HuH-7 (cell line): ENCODE measurements at places on chromosomes 4 and X.

- DNase-seq, result no peak
Observed at GRCh38 chrX:18173494-18174180, 47.0 kb downstream of the BEND2 start.

DNA sequence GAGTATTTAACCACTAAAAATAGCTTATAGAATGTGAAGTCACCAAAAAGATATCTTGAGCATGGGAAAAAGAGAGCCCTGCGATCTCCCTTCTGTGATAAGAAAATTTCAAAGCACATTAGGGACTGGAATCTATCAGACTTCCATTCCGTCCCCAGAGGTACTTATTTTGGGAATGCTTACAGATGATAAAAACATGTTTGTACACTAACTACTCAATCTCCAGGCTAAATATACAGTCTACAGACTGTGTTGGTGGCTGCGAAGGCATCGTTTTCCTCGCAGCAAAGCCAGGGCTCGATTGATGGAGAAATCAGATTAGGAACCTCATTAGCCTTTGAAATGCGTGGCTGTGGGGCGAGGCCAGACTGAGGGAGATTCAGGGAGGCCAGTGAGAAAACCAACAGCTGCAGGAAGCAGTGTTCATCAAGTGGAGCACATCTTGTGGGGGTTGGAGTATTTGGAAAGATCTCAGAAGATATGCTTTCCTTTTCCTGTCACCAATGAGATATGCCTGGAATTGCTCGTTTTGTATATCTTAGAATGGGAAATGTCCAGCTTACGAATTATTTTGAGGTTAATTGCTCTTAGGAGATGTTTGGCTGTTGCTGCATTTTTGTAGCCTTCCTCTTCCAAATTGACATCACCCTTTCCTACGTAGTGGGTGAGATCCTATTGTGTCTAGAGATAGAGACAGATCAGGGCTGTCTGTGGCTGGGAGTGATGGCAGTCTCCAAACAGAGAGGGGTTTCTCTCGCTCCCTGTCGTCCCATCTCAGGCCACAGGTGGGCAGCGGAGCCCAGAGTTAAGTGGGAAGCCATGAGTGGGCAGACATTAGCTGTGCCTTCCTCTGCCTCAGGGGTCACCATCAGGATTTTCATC is 224.9 kb upstream of the FAT1 start:
- DNase-seq, result no peak

- DNase-seq, result no peak
Observed at GRCh38 chr4:82706349-82707000, 92.1 kb downstream of the SCD5 start.

DNA sequence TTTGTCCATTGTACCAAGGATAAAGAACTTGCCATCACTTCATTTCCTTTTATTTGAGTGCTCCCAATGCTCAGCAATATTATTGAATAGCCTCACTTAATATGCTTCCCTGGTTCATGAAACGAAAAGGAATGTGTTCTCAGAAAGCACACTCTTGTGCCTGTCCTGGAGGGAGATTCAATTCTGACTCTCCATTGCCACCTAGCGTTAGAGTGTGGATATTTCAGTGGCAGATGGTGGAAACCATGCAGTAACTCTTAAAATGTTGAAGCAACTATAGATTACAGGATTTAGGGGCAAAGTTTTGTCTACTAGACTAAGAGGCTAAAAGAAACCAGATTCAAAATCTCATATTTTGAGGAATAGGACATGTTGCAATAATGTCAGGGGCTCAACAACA is 36.0 kb downstream of the GAB3 start:
- peak; percentile 26 for DNase-seq

DNA sequence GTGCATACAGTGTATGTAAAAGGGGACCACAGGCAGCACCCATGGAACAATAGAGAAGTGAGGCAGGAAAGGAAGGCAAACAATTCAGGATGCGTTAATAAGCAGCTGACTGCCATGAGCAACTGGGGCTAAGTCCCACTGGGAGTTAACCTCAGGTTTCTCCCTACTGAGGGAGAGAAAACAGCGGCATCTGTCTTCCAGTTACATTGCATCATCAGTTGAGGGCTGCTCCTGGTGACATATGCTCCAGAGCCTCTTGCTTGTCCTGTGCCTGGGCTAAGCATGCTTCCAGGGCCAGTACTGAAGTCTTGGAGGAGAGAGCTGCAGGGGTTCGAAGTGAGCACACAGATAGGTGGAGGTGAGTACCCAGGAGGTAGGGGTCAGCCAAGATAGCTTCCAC is 24.3 kb downstream of the RAI2 start:
- no peak for DNase-seq

DNA sequence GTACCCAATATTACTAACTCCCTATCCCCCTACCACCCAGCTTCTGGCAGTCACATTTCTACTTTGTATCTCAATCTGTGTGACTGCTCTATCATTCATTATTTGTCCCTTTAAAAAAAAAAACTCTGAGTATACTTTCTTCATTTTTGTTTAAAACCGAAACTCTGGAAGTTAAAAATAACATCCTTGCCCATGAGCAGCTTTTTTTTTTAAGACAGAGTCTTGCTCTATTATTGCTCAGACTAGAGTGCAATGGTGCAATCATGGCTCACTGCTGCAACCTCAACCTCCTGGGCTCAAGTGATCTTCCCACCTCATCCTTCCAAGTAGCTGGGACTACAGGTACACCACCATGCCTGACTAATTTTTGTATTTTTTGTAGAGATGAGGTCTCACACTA is 15.8 kb downstream of the UBE2K start:
- DNase-seq, result no peak

DNA sequence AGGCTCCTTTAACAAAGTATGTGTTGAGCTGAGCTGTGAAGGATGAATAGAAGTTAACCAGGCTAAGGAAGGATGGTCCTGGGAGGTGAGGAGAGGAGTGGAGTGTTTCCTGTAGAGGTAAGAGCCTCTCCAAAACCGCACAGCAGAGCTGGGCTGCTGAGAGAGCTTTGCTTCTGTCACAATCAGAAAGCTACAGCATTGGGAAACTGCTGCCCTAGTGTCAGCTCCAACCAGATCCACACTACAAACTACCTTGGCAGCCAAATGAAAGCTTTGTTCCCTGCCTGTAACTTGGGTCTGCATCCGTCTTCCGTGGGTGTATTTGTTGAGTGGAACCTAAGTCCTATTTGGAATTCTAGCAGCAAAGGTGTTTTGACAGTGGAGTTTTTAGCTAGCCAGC is 91.8 kb downstream of the REPS2 start:
- DNase-seq, result no peak

- no peak for DNase-seq
Observed at GRCh38 chrX:94751611-94752010, 1077.6 kb downstream of the FAM133A start.

DNA sequence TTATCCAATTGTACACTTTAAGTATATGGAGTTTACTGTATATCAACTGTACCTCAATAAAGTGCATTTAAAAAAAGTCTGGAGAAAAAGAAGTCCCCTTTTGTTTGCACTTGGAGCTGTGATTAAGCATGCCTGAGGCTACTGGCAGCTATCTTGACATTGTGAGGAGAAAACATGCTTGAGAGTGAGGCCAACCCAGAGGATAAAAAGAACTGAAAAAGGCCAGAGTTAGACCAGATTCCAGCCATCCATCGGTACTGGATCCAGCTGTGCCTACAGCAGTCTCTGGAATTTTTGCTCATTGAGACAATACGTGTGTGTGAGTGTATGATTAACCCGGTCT is 57.4 kb downstream of the LGI2 start:
- no peak for DNase-seq

DNA sequence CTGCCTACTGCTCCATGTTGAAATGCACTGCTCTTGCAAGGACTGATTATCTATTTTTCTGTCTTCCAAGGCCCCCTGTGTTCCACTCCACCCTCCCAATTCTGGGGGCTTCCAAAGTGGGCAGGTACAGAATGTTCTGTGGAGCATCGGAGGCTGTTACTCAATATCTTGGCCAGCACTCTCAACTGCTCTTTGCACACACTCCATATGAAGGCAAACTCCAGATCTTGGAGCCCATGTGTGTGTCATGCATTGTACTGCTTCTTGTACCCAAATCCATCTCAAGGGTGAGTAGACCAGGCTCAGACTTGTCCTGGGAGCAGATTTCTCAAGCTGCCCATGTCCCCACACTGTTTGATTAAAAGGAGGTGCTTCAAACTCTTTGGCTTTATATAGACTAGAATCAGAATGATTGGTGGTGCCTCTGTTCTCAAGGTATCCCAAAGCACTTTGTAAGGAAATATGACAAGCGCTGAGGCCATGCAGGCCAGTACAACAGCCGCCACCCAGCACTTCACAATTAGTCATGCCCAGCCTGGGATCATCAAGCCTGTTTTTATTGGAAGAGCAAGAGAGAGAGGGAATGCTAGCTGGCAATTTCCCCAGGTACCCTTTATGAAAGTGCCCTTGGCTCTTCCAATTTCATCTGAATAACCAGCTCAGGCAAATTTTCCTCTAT is 44.3 kb downstream of the AR start:
- DNase-seq, result no peak

- peak; percentile 31 for DNase-seq
Observed at GRCh38 chr4:140497405-140497746, 717 bp downstream of the MGAT4D start.

GRCh38 chr4:147138171-147138570 is 192.5 kb upstream of the TTC29 start:
- DNase-seq, result no peak

DNA sequence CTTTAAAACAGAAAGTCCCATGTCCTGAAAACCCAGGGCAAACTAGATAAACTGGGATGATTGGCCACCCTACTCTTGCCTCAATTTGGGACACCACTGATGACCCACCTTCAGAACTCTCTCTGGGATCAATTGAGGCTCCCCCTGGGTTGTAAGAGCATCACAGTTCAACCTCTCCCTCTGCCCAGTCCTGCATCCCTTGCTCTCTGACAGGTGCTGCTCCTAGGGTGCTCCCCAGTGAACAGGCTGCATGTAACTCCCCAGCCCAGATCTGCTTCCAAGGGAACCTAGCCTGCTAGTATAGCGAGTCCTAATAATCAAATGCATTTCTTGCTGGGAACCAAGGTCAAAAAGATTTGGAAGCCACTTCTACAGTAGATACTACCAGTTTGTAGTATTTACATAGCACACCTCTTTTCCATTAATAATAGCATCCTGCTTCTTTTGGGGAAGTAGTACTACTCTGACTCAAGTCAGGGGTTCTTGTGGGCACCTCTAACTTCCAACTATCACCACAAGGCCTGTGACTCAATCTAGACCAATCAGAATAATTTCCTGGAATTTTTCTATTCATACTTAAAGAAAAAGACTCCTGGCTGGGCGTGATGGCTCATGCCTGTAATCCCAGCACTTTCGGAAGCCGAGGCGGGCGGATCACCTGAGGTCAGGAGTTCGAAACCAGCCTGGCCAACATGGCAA is 42.1 kb upstream of the SPINK2 start:
- no peak for DNase-seq

- DNase-seq, result no peak
Observed at GRCh38 chr4:8345946-8346814, 76.6 kb downstream of the HTRA3 start.

GRCh38 chr4:78297116-78297800 is 240.1 kb downstream of the FRAS1 start:
- DNase-seq, result no peak

- DNase-seq, result no peak
Observed at GRCh38 chrX:44244008-44244407, 99.5 kb downstream of the EFHC2 start.

- no peak for DNase-seq
Observed at GRCh38 chr4:8920969-8921368, 49.3 kb upstream of the HMX1 start.

DNA sequence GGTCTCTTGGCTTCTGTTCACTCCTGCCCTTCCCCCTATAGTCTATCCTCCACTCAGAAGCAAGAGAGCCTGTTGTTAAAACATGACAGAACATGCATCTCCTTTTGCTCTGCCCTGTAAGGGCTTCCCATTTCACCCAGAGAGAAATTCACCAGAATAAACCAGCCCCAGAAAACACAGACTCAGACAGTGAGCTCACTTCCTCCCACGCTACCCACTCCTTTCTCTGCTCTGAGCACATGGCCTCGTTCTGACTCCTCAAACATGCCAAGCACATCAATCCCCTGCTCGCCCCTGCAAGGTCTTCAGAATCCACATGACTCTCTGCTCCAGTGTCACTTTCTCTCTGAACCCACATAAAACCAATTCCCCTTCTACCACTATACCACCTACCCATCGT is 50.4 kb downstream of the MID1 start:
- no peak for DNase-seq

- no peak for DNase-seq
Observed at GRCh38 chr4:26839016-26839415, 21.6 kb upstream of the STIM2 start.

DNA sequence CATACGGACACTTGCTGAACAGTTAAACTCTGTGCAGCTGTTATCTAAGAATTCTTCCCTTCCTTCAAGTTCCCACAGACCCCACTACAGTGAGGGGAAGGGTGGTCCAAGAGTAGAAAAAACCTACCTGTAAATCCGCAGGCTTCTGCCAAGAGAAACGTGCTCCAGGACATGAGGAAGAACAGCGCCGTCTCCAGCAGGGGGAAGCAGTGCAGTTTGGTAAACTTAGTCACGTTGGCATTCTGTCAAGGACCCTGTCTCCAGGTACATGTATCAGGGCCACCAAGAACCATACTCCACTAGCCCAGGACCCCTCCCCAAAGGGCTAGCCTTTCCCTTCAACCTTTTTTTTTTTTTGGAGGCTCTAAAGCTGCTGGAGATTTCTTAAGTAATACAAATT is 79.9 kb downstream of the CHST7 start:
- peak; percentile 10 for DNase-seq

DNA sequence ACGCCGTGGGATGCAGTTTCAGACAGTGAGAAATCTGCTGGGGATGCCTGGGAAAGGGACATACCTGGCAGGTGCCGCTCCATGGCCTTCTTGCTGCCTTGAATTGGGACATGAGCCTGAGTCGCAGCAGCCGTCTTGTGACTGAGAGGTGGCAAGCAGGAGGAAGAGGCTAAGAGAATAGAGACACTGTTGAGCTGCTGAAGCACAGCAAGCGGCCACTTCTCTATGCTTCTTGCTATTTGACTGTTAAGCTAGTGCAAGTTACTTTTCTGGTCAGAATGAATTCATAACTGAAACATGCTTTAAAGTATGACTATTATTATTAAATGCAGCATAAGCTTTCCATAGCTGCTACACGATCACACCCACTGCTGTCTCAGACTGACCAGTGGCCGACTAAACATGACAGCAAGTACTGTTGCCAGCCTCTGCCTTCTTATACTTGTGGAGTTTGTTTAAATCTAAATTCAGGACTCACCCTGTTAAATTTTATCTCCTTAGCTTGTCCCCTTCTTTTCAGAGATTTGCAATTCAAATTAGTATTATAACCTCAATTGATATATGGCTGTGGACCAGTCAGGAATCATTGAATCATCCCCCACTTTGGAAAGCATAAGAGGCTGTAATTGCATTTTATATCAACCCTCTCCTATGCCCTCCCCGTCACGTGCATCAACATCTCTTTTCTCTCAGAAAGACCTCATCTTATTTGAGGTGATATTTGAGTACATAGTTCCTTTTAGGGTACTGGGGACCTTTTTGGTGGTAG is 24.8 kb upstream of the ACSL1 start:
- no peak for DNase-seq

GRCh38 chr4:164725066-164725465 is 28.9 kb upstream of the SMIM31 start:
- DNase-seq, result no peak

GRCh38 chrX:10008483-10009056 is 41.4 kb downstream of the CLDN34 start:
- DNase-seq, result no peak

GRCh38 chr4:147965056-147965455 is 233.2 kb downstream of the ARHGAP10 start:
- DNase-seq, result no peak

- no peak for DNase-seq
Observed at GRCh38 chrX:10648614-10649013, 28.2 kb upstream of the MID1 start.

- no peak for DNase-seq
Observed at GRCh38 chrX:31580227-31580626, 508.4 kb upstream of the FTHL17 start.
